ENCODE measurements at places on chromosomes 12 and 14.

- DNase-seq, result no peak
These were observed 2.3 kb upstream of the SLC25A3 start for GRCh38 chr12:98591209-98591608.

- DNase-seq, result no peak
These were observed 511.8 kb upstream of the FOXG1 start for GRCh38 chr14:28254768-28255167.

DNA sequence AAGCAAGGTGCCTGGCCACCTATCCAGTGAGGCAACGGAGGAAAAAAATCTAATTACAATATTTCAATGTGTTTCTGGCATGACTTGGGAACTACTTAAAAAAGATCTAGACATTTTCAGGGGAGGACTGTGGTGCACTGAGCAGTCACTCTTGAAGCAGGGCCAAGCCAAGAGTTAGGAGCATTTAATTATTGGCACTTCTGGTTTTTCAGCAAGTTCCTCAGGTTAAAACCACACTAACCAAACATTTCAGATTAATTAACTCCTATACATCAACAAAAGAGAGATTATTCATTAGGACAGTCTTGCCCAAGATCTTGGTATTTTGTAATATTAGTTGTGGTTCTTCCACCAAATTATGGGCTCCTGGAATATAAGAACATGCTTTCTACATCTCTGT is 25.6 kb downstream of the PRKAB1 start:
- no peak for DNase-seq

- no peak for DNase-seq
These were observed 105.3 kb downstream of the SLC6A15 start for GRCh38 chr12:84807249-84807648.

GRCh38 chr12:116333402-116333801 is 55.9 kb upstream of the MED13L start:
- DNase-seq, result no peak

DNA sequence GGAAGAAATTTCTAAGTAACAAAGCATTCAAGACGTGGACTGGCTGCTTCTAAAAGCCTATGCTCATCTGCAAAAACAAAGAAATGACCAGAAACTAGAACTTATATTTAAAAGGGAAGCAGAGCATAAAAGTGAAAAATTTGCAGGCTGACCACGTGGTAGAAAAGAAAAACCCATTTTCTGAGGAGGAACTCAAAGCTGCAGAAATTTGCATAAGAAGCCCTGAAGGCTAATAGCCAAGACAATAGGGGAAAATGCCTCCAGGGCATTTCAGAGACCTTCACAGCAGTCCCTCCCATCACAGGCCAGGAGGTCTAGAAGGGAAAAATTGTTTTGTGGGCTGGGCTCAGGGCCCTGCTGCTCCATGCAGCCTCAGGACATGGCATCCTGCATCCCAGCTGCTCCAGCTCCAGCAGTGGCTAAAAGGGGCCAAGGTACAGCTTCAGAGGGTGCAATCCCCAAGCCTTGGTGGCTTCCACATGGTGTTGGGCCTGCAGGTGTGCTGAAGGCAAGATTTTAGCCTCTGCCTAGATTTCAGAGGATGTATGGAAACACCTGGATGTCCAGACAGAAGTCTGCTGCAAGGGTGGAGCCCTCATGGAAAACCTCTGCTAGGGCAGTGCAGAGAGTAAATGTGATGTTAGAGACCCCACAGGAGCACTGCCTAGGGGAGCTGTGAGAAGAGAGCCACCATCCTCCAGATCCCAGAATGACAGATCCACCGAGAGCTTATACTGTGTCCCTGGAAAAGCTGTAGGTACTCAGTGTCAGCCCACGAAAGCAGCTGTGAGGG is 55.5 kb downstream of the CHGA start:
- no peak for DNase-seq

GRCh38 chr14:68076451-68076850 is 256.9 kb downstream of the RAD51B start:
- DNase-seq, result no peak

DNA sequence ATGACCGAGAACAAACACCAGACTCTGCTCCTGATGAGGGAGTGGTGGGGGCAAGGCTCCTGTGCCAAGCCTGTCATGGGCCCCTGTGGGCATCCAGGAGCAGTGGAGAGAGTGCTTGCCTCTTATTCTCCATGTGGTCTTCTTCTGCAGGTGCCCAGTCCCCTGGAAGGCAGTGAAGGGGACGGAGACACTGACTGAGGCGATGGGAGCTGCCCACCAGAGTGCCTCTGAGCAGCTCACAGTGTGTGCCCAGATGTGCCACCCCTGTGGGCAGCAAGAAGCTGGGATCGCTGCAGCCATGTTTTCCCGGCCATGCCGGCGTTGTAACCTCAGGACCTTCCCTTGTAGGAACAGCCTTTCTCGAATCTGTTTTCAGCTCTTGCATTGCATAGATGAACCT is 6.4 kb upstream of the EP400 start:
- no peak for DNase-seq

GRCh38 chr12:75891072-75891471 is 140.5 kb downstream of the PHLDA1 start:
- DNase-seq, result no peak

DNA sequence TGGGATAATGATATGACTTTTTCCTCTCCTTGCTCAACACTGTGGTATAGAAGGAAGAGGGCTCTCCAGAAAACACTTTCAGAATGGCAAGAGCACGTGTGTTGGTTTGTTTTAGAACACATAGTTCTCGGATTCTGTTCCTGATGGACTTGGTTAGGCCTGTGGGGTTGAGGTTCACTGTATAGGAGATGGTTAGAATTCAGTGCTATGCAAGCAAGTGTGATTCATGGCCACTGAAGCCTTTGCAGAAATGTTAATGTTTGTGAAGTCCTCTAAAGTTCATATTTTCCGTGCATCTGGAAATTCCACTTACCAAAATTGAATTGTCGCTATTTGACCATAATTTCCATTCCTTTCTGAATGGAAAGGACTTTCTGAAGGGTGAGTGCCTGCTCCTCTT is 233.2 kb upstream of the DDHD1 start:
- no peak for DNase-seq

GRCh38 chr12:49201595-49202295 is 12.9 kb upstream of the TUBA1A start:
- DNase-seq, result peak; percentile 72

DNA sequence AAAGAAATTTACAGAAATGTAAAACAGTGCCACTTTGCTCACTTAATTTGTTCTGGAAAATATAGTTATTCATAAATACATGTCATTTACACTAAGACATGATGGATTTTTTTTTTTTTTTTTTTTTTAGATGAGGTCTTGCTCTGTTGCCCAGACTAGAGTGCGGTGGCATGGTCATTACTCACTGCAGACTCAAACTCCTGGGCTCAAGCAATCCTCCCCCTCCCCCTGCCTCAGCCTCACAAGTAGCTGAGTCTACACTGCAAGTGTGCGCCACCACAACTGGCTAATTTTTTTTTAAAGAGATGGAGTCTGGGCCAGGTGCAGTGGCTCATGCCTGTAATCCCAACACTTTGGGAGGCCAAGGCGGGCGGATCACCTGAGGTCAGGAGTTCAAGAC is 101.2 kb downstream of the PPP2R5C start:
- DNase-seq, result no peak

GRCh38 chr14:24051176-24051788 is 527 bp upstream of the CARMIL3 start:
- DNase-seq, result no peak

DNA sequence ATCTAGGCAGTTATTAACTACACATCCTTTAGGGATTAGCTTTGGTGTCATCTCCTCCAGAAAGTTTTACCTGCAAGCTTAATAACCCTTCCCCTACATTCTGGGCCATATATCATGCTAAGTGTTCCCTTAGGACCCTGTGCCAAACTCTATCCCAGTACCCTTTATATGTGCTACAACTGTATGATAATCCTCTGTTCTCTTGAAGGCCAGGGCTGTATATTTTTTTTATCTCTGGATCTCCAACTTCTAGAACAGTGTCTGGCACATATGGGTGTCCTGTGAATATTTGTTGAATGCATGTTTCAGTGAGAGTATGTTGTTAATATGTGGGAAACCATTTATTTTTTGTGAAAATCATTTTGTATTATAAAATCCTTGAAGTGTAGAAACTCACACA is 106.7 kb downstream of the PPM1A start:
- DNase-seq, result no peak

GRCh38 chr12:52004042-52004648 is 2.6 kb upstream of the TAMALIN start:
- no peak for DNase-seq

DNA sequence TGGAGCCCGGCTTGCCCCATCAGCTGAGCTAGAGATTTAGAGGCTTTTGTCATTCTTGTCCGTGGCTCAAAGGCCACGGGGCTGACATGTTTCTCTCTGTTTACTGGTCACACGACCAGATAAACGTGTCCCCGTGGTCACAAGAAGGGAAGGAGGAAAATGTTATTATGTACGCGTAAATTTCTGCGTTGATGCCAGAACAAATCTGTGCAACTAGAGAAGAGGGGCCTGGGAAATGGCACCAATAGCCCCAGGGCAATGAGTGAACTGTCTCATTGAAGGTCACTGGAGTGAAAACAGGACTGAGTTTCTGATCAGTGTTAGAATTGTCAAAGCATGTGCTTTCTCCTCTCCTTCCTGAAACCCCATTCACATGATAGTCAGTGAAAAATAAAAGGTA is 25.3 kb downstream of the OAS2 start:
- no peak for DNase-seq

- peak; percentile 11 for DNase-seq
These were observed 52.5 kb downstream of the C12orf75 start for GRCh38 chr12:105382771-105383622.

- no peak for DNase-seq
These were observed 4.9 kb upstream of the SENP1 start for GRCh38 chr12:48110691-48111311.

- no peak for DNase-seq
These were observed 89.7 kb downstream of the RFX4 start for GRCh38 chr12:106672314-106673025.

GRCh38 chr12:78790148-78790547 is 74.4 kb upstream of the SYT1 start:
- no peak for DNase-seq

- DNase-seq, result no peak
These were observed 78.0 kb upstream of the DICER1 start for GRCh38 chr14:95235351-95235750.

GRCh38 chr12:31517994-31518393 is 72.9 kb downstream of the DENND5B start:
- no peak for DNase-seq

DNA sequence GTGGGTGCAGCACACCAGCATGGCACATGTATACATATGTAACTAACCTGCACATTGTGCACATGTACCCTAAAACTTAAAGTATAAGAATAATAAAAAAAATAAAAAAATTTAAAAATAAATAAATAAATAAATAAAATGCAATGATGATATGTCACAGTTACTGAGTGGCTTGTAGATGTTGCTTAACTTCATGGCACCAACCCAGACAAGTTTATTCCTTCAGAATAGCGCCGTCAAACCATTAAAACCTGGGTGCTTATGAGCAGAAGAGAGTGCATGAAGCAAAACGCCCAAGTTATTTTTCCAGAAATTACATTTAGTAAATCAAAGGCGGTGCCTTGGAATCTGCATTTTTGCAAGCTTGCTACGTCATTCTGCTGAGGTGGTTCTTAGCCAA is 417.9 kb downstream of the AEBP2 start:
- no peak for DNase-seq

- no peak for DNase-seq
These were observed 11.1 kb upstream of the PTGES3 start for GRCh38 chr12:56699020-56699661.

DNA sequence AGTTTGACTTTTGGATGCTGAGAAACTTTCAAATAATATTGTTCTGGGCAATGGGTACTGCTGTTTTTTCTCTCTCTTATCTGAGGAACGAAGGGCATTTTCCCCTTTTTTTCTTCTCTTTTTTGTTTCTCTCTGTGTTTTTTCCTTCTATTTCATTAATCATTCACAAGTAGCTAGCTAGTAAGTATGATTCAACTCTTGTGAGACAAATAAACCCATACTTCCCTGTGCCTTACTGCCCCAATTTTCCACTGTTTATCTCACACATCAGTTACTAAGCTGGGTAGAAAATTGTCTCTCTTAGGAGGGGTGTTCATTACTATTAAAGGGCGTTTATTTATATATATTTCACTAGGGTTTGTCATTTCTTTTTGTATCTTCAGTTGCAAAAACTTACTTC is 437.6 kb downstream of the RERGL start:
- DNase-seq, result no peak

- DNase-seq, result no peak
These were observed 94.9 kb downstream of the DUSP16 start for GRCh38 chr12:12467688-12468261.

DNA sequence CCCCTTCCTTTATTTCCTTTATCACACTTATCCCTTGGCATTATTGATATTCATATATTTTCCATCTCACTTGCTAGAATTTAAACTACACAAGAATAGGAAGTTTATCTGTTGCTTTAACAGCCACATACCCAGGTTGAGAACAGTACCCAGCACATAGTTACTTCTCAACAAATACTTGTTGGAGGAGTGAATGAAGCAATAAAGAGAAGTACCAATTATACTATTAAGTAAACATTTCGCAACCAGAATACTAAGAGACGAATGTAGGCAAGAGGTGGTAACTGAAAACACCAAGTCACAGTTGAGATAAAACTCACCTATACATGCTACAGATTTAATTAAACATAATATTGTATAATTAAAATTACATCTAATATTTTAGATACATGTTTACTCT is 110.9 kb downstream of the FSCB start:
- no peak for DNase-seq

DNA sequence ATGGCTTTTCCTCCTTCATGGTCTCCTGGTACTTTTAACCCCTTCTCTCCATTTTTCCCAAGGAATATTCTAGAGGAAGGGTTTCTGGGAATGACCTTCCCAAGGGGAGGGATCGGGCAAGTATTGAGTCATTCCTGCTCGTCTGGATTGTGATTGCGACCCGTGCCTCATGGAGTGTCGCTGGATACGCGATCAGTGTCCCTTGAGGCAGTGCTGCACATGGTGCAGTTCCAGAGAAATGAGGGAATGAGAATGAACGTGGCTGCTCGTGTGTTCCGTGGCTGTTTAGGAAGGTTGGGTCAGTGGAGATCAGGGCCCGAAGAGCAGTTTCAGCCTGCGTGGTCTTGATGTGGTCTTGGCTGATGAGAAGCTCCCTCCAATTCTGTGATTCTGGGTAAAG is 234.4 kb downstream of the CACNA1C start:
- no peak for DNase-seq

Measured in urinary bladder (tissue), 4 donors.